ENCODE measurements at places on chromosomes 2 and 18. TPM values are rescaled to one million over a fixed set of nuclear protein-coding genes. Genes with fewer than 3 reads are reported as not detected.

DNA sequence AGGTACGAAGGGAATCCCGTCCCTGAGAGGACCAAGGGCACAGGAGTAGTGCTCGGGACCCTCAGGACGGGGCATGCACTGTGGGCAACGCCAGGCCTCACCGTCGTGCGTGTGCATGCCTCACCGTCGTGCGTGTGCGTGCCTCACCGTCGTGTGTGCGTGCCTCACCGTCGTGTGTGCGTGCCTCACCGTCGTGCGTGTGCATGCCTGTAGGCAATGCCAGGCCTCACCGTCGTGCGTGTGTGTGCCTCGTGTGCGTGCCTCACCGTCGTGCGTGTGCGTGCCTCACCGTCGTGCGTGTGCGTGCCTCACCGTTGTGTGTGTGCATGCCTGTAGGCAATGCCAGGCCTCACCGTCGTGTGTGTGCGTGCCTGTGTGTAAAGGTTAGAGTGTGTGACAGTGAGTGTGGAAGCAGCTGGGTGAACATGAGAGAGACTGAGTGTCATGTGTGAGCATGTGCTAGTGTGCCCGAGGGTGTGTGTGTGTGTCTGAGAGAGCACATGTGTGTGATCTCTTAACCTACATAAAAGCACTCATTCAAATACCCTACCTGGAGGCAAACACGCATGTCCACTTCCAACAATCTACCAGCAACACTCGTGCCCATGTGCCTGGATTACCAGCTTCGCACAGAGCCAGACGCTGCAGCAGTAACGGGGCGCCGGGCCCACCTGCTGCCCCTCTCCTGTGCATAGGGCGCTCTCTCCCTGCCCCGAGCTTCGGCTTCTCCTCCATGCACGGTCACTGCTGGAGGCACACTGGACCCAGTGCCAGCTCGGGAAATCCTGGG is 36.3 kb downstream of the ZNF516 start:
- DNase-seq = no peak

DNA sequence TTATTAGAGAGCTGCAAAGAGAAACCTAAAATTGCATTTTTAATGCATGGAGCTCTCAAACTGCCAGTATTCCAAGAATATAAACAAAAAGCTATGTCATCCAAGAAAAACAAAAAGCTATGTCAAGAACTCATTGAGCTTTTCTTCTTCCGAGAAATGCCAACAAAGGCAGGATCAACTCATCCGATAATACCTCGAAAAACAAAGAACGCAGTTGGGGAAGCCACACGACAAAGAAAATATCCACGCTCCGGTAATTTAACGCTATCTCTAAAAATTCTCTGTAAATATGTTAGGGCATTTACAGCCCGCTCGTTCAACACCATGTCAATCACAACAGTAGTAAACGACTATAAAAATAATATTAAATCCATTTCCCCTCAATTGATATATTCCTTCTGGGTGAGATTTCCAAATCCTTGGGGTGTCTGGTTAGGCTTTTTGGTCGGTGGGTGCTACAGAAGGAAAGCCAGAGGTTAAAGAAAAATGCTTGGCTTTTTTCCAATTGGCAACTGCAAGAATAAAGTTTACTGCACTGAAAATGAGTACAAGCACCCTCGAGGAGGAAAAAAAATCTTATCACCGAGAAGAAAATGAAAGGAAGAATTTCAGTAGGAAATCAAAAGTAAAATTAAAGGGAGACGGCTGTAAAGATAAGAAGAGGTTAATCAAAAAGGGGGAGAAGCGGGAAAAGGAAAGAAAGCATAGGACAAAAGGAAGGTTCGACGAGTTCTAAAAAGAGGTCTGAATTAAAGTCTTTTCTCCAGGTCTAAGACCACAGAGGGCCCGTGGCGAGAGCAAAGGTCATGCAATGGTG is 856 bp downstream of the TIA1 start:
- no peak for DNase-seq

FAM110C gene
- 0.26 TPM for total RNA-seq

DNA sequence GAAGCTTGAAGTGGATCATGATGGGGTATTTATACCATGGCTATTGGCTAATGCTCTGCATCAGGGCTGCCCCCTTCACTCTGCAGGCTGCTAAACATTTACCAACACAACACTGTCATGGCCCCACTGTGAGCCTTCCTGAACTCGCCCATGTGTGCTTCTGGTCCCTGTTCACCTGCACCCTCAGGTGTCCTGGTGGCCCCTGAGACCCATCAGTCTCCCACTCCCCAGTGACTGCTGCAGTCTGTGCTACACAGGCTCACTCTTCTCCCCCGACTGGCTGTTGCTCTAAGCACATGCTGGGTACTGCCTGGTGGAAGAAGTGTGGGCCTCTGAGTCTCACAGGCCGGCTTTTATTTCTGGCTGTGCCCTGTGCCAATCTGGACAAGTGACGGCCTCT is 183.0 kb upstream of the HS6ST1 start:
- no peak for DNase-seq

GRCh38 chr2:15760232-15760910 is 168.7 kb downstream of the DDX1 start:
- peak; percentile 15 for DNase-seq

- no peak for DNase-seq
Observed at GRCh38 chr2:3254442-3254941, 123.1 kb downstream of the EIPR1 start.

GRCh38 chr2:240733803-240734495 is 42.3 kb downstream of the AQP12A start:
- no peak for DNase-seq

- DNase-seq = no peak
Observed at GRCh38 chr2:12320991-12321641, 395.6 kb upstream of the TRIB2 start.

DNA sequence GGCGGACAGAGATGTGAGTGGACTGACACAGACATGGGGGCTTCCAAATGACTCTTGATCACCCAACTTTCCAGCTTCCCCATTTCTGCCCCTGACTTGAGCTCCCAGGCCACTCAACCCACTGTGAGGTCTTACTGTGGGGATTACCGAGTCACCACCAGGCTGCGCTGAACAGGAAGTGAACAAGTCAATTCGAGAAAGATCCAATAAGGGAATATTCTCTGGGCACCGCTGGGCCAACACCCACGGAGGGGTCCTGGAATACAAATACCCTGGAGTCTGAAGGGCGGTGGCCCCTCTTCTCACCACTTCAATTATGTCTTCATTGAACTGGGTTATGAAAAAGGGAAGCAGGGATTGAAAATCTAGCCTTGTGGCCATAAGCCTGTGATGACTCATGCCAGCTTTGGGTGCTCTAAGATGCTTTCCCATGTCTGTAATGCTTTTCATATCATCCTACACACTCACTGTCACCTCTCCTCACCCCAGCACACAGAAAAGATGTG is 37.7 kb downstream of the BCL11A start:
- DNase-seq = no peak

DNA sequence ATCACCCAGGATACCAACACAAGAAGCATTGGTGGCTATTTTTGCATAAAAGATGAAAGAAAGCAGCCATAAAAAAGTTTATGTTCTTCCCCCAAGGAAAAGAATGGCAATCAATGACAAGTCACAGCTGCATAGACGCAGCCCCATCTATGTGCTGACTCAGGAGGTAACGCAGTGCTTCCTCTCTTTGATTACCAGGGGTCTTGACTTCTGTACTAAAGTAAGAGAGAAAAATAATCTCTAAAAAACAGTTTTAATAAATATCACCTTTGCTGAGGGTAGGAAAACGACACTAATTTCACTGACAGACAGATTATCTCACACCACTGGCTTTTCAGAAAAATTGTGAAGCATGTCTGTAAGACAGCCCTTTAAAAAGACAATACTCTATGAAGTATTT is 33.9 kb upstream of the EVA1A start:
- DNase-seq = no peak

- no peak for DNase-seq
Observed at GRCh38 chr2:65161551-65162100, 31.7 kb upstream of the RAB1A start.

Measured in pulmonary artery endothelial cell (primary cell).